ENCODE measurements at places on chromosomes 2 and 18.

- DNase-seq: no peak
Observed at GRCh38 chr18:61738042-61738441, 154.8 kb downstream of the RNF152 start.

GRCh38 chr2:127560931-127561280, 25.4 kb downstream of the MYO7B start:
- DNase-seq: no peak

GRCh38 chr2:114127372-114127771, 237.5 kb downstream of the ACTR3 start:
- DNase-seq: no peak

DNA sequence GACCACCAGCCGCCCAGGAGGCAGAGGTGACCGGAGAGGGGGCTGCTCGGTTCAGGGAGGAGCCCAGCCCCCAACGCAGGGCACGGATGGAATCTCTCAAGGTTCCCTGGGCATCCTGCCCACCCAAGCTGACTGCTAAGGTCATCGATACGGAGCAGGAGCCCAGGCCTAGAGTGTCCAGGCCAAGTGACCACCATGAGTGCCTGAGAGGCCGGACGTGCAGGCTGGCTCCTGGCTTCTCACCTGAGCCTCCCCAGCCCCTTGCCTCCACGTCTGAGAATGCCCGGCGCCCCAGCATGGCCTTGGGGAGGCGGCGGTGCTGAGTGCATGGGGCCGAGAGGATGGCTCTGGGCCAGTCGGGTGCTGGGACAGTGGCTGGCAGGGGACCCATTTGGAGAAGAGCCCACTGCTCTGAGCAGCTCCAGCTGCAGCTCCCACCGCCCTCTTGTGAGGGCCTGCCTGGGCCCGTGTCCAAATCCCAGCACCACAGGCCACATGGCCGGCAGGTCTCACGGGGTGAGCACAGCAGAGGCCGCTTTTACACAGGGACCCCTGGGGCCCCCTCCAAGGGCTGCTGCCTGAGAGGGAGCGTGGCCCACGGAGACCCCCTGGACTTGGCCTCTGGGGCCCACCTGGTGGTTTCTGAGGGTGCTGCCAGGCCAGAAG, 102.8 kb upstream of the CTDP1 start:
- DNase-seq: no peak
